ENCODE measurements at places on chromosomes 12 and 14.

DNA sequence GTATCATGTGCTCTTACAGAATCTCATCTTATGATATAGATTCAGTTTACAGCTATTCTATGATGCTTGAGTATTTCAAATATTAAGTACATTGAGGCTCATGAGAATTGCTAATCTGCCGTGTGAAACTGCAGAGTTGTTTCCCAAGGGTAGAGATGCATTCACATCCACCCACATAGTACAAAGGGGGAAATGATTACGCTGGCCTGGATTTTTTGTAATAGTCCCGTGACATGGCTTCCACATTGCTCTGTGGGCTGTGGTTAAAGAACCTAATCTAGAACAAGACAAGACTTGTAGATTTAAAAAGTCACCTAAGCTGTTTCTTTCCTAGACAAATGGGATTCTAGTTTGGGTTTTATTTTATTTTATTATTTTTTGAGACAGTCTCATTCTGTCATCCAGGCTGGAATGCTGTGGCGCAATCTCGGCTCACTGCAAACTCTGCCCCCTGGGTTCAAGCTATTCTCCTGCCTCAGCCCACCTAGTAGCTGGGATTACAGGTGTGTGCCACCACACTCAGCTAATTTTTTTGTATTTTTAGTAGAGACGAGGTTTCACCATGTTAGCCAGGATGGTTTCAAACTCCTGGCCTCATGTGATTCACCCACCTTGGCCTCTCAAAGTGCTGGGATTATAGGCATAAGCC lies 13.0 kb upstream of the RIOX1 start:
- peak; percentile 44 for DNase-seq

DNA sequence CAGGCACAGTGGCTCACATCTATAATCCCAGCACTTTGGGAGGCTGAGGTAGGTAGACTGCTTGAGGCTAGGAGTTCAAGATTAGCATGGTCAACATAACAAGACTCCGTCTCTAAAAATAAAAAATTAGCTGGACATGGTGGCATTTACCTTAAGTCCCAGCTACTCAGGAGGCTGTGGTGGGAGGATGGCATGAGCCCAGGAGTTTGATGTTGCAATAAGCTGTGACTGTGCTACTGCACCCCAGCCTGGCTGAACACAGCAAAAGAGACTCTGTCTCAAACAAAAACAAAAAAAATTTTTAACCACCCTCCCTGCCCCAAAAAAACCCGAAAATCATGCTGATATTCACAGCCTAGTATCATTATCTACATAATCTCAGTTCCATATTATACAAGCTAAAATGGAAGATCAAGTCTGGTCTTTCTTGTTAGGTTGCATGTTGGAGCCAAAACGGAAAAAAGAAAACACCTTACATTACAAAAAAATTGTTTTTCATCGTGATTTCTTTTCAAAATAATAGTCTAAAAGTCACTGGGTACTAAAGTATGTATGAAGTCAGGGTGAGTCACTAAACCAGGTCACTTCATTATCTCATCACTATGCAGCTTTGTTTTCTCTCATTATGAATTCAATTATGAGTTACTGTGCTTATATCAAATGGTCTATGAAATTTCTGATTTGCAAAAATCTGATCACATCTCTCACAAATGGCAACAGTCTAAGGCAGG lies 13.8 kb downstream of the GXYLT1 start:
- DNase-seq, result no peak

GRCh38 chr12:20089077-20089476 lies 279.3 kb upstream of the PDE3A start:
- DNase-seq, result no peak

DNA sequence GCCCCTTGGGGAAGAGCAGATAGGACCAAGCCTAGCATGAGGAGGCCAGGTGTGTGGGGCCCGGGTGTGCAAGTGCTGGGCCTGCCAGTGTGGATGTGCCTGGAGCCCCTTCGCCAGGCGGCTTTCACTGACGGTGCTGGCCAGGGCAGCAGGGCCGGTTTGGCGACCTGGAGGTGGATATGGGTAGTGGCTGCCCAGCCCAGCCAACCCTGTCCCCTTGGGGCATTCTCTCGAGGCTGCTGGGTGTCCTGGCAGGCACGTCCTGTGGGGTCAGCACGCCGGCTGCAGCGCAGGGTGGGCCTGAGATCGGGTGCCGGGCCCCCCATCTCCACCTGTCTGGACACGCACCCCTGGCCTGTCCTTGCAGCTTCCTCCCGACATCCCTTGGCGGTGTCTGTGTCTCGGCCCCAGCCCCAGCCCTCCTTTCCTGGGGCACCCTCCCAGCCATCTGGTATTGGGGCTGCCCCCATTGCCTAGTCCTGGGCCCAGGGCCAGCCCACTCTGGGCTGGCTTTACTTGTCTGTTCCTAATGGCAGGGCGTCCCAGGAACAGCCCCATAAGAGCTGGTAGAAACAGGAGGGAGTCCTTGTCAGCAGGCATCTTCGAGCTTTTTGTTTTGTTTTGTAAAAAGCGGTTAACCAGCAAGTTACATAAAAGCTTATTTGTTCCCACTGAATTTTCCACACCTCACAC lies 7.2 kb upstream of the CRIP2 start:
- no peak for DNase-seq

DNA sequence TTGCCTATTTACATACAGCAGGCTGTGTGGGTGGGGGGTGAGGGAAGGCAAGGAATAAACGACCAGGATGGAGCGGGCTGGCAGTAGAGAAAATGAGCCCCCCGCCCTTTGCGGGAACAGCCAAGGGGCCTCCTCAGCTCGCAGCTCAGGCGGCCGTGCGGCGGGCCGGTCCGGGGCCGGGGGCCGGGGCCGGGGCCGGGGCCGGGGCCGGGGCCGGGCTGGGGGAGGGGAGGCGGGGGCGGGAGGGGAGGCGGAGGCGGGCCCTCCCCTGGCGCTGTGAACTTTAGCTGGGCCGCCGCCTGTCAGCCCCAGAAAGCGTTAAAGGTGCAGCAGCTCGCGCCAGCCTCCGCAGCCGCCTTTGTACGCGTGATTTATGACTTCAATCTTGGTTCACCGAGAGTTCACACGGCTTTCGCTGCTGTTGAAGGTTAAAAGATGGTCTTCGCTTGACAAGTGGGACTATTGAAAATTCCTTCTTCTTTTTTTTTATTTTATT lies 28.8 kb downstream of the HOXC4 start:
- DNase-seq, result peak; percentile 73

DNA sequence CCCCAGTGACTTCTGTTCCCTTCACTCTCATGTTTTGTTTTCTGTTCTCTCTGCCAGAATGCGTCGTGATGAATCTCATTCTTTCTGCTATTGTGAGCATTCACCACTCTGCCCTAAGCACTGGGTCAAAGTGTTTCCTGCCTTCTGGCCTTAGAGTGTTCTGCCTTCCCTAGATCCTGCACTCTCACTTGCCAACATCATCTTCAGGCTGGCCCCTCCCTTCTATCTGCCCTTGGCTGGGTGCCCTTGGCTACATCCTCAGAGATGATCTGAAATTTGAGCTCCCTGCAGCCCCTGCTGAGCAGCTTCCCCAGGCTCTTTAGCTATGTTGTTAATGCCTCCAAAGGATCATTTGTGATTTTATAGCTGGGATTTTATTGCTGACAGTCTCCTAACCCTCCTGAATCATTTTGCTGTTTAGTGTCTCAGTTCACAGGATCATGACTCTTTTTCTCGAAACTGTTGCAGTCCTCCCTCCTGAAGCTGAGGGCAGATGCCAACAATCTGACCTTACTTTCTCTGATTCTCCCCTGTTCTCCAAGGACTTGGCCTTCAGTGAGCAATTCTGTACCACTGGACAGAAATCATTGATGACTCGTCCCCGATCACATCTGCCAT lies 4.5 kb downstream of the DHRS2 start:
- peak; percentile 83 for DNase-seq

DNA sequence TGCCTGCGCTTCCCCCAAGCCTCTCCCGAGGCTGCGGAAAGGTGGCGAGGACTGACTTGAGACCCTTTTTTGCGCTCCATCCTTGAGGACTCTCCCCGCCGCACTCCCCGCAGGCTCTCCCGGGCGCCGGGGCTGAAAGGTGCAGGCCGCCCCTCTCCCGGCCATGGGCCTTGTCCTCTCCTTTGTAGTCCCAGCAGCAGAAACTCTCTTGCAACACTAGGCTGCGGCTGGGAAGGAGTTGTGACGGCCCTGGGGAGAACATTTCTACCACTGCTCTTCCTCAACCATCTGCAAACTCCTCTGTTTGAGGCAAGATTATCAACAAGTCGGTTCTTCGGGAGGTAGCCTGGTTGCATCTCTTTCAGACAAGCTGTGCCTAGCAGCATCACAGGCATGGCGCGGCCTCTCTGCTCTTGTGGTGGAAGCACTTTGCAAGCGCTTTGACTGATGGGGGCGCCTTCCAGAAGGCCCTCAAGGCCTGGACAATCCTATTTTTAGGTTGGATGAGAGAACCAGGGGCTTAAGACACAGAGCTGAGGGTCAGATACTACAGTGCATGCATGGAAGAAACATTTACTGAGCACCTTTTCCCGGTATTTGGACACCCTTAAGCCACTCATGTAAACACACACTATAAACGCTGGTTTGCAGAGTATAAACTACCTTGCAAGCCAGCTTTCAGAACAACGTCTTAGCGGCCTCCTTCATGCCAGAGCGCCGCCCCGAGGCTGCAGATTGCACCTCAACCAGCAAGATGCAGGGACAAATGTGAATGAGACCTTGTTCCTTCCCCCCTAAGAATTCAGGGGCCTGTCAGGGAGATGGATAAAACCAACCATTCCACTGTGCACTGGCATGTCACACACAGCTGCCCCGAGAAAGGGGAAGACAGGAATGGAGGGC lies 1.2 kb upstream of the PRIMA1 start:
- DNase-seq, result peak; percentile 76

- no peak for DNase-seq
These were observed 443.0 kb downstream of the RAD51B start for GRCh38 chr14:68262567-68262966.

- no peak for DNase-seq
These were observed 27.0 kb downstream of the TUNAR start for GRCh38 chr14:95903616-95904107.

DNA sequence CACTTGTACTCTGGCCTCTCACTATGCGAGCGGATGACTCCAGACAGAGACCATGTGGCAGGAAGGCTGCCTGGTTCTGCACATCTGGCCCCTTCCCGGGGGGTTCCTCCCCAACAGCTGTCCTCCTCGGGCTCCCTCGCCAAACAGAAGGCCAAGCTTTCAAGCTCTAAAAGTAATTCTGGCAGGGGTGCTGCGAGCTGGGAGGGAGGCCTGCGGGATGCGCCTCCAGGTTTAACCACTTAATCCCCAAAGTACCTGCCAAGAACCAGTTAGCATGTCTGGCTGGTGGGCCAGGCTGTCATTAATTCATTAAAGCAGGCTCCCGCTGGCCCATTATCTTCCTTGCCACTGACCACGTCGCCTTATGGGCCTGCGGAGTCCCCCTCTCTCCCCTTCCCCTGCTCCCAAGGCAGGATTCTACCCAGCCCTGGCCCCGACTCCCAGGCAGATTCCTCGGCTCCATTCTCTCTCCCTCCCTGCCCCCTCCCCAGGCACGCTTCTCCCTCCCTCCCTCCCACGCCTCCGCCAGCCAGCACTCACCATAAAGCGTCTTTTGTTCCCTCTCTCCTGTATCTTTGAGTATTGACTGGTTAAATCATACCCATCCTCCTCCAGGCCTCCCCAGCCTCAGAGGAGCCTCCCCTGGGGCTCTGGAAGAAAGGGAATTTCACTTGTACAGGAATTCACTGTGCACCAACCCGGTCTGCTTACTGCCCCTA lies 4.9 kb downstream of the HRK start:
- no peak for DNase-seq

DNA sequence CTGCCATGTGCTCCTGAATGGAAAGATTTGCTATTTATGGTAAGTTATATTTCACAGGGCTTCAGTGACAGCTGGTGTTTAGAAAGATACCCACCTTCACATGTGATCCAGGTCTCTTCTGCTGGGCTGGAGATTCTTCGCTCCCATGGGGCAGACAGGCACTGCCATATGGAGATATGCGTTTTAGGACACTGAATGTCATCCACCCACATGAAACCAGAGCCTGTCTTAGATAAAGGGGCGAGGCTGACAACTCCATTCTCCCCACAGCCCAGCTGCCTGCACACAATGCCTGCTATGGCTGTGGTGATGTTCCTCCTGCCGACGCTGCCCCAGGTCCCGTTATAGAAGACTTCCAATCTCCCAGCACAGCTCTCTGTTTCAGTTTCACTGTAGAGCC lies 69.4 kb downstream of the ACSM4 start:
- no peak for DNase-seq

- DNase-seq, result peak; percentile 83
These were observed 48.9 kb upstream of the DLK1 start for GRCh38 chr14:100677554-100678468.

- DNase-seq, result no peak
These were observed 231.7 kb downstream of the NRXN3 start for GRCh38 chr14:78401866-78402265.

DNA sequence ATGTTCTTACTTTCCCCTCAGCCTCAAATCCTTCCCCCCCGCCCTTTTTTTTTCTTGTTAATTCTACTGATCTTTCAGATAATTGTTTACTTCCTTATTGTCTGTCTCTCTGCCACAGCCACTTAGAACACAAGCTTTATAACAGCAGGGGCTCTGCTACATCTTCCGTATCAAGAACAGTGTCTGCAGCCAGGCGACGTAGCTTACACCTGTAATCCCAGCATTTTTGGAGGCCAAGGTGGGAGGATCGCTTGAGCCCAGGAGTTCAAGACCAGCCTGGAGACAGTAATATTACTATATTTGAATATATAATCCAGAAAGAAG lies 5.4 kb downstream of the SOS2 start:
- DNase-seq, result no peak

- no peak for DNase-seq
These were observed 391.2 kb downstream of the RAD51B start for GRCh38 chr14:68210729-68211299.

GRCh38 chr14:34785223-34786006 lies 71.0 kb upstream of the CFL2 start:
- no peak for DNase-seq

GRCh38 chr14:59428581-59429012 lies 36.6 kb downstream of the GPR135 start:
- DNase-seq, result no peak

DNA sequence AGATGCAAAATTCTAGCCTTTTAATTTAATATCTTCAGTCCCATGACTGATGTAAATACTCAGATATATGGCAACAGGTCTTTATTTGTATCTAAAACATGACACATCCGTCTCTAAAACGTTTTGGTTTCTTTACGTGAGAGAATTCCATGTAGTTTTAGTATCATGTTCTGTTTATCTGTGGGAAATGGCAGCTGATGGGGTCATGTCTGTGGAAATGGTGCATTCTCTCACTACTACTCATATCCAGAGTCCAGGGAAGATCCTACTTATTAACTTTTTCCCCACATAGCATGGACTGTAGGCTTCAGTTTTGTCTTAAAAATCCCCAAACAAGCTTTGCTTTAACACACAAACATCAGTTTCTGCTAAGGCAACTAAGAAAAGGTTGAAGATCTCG lies 53.8 kb downstream of the SPTLC2 start:
- no peak for DNase-seq

DNA sequence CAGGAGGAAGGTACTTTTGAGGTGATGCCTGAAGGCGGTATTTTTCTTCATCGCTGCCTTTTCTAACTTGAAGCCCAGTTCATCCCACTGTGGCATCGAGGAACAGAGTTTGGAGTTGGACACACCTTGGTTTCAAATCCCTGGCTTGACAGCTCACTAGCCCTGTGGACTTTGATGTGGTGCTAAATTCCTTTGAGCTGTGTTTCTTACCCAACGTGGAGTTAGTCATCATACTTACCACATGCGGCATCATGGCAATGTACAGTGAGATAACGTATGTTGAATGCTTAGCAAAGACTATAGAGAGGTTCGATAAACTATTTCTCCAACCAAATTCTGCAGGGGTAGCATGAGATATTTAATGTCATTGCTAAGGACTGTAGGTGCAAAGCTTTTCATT lies 3.4 kb downstream of the PLEKHG3 start:
- peak; percentile 38 for DNase-seq

GRCh38 chr14:64504310-64504896 lies at the start of gene ZBTB1:
TSS of gene ZBTB1 (plus strand) at chr14:64504770. CDS start at chr14:64521505, 16,735 bp downstream.
- peak; percentile 93 for DNase-seq

Data from sigmoid colon (tissue), 7 donors.